Cerebellar cortex (tissue), 1 donor: ENCODE measurements at places on chromosomes 2 and 18.

GRCh38 chr2:234300932-234301823 is 195.7 kb downstream of the ARL4C start:
- DNase-seq = no peak

GRCh38 chr2:64212801-64213321 is 68.6 kb upstream of the PELI1 start:
- no peak for DNase-seq

DNA sequence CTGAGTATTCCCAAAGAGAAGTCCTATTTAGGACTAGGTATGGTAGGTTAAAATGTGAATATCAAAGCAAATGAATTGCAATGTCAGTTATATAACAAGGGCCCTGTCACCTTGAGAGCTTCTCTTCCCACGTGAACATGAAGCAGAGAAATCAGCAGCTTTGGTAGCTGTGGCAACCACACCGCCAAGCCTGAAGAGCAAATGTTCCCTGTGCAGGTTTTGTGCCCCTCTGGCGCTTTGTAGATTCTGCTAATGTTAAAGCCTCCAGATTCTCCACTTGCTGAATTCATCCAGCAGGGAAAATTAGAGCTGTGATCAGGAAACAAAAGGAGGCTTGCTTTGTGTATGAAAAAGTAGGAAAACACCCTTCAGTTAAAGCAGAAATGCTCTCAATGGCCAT is 322.6 kb downstream of the RBM43 start:
- DNase-seq = no peak

DNA sequence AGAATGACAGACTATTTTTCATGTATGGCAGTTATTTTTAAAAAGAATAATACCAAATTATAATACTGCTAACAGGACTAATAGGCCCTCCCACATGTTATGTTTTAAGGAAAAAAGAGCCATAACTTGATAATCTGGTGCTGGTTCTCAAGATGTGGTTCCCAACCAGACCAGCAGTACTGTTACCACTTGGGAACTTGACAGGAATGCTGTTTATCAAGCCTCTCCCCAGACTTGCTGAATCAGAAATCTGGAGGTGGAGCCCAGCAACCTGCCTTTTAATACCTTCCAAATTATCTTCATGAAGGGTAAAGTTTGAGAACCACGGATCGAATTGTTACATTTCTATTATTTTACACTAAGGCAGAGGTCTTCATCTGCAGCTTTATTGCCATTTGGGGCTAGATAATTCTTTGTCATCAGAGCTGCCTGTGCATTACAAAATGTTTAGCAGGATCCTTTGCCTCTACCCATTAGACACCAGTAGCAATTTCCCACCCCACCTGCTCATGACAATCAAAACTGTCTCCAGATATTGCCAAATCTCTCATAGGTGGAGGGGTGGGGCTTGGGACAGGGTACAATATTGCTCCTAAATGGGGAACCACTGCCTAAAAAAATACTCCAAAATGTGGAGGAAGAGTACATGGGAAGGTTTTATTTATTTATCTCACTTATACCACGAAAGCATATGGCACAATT is 629.6 kb downstream of the ARHGAP15 start:
- DNase-seq = no peak

DNA sequence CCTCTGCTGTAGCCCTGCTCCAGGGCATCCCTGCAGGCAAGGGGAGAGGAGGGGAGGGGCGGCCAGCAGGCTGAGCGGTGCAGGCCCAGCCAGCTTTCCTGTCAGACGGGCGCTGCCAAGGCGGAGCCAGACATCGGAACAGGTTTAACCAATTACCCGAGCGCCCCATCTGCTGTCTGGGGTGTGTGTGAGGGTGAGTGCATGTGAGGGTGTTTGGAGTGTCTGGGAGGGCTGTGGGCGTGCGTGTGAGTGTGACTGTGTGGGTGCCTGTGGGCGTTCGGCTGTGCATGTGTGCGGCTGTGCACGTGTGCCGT is 20.0 kb downstream of the EMX1 start:
- no peak for DNase-seq

- no peak for DNase-seq
Observed at GRCh38 chr2:220628252-220628651, 943.9 kb downstream of the EPHA4 start.
